ENCODE measurements at places on chromosomes 16 and 17.

- DNase-seq: no peak
Measured at GRCh38 chr17:179066-179432, 2.4 kb downstream of the DOC2B start.

GRCh38 chr17:50087912-50088405, 7.2 kb upstream of the PDK2 start:
- no peak for DNase-seq

DNA sequence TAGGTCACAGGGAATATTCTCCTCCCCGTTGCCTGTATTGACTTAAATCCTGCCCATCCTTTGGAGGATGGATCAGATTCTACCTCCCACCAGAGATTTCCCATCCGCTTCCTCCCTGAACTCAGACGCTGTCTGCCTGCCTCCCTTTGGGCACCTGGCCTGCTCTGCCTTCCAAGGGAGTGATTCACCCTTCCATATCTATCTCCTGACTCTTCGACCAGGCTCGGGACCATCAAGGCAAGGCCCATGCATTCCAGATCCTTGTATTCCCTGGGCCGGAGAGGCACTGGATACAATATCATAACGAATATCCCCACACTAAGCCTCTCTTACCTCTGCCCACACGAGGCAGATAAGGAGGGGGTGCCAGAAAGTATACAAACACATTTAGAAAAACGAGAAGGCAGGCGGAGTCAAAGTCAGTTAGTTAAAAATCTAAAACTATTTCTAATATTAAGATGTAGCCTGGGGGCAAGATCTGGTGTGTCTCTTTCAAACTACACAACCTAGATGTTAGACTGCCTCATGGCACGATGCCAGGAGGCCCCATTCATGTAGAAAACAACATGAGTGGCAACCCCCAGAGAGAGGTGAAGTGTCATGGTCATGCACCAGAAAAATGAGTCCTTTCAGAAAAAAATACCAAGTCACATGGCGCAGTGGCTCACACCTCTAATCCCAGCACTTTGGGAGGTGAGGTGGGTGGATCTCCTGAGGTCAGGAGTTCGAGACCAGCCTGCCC, 9.2 kb downstream of the PMP22 start:
- DNase-seq: no peak

DNA sequence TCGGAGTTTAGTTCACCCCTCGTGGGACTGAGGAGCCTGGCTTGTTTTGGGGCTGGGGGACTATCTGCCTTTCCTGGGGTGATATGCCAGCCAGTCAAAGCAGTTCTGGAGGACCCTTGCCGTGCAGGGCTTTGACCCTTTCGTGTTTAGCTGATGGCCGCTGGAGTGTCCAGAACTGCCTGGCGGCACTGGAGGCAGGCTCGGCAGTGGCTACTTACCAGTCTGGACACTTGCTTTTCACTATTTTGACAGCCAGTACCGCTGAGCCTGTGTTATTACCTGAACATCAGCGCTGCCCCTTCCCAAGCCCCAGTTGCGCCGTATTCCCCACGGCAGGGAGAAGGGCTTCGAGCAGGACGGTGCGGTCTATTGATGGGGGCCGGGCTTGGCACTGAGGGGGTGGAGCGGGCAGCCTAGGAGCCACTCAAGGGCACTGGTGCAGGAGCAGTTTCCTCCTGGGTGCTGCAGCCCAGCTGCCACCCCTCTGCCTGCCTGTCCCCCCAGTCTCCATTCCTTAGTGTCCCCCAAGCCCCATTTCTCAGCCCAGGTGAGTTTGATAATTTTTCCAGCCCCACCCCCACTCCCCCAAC, 18.6 kb downstream of the CCDC92B start:
- DNase-seq: no peak

DNA sequence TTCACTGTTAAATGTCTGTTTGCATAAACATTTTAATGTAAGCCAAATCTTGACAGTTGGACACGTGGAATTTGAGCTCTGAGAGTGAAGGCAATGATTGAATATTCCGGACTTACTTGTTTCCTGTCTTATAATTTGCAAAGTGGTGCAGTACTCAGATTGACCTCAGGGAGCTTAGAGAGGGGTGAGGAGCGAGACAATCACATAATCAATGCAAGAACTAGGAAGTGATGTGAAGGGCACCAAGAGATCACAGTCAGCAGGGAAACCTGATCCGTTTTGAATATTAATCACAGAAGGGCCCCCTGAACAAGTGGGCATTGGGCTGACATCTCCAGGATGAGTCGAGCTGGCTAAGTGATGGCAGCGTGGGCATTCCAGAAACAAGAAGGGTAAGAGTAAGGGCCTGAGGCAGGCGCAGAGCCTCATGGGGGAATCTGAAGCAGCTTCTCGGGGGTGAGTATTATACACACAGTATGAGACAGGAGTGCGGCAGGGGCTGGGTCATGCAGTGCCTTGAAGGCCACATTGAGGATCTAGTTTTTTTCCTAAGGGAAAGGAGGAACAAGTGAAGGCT, 26.1 kb downstream of the TEX2 start:
- no peak for DNase-seq

- DNase-seq: no peak
Measured at GRCh38 chr16:21717608-21718007, 53.8 kb downstream of the OTOA start.

GRCh38 chr16:48565752-48566151, 44.2 kb downstream of the N4BP1 start:
- DNase-seq: no peak

GRCh38 chr16:86883583-86884389, 305.4 kb downstream of the FOXL1 start:
- no peak for DNase-seq

DNA sequence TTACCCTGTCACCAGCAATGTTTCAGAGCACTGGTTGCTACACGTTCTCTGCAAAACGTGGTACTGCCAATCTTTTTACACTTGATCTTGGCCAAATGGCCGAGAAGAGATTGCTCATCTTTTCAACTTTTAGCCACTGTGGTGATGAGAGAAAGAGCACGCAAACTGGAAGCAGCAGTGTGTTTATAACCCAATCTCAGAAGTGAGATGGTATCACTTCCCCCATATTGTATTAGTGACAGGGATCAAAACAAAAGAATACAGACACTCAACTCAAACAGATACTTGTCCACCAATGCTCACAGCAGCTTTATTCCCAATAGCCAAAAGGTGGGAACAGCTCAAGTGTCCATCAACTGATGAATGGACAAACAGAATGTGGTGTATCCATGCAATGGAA, 72.1 kb upstream of the FA2H start:
- no peak for DNase-seq

- DNase-seq: no peak
Measured at GRCh38 chr16:82404586-82405315, 222.0 kb upstream of the CDH13 start.

- DNase-seq: no peak
Measured at GRCh38 chr17:50426814-50427787, 1.1 kb downstream of the ACSF2 start.

GRCh38 chr16:81265658-81266451, 27.4 kb downstream of the BCO1 start:
- no peak for DNase-seq

DNA sequence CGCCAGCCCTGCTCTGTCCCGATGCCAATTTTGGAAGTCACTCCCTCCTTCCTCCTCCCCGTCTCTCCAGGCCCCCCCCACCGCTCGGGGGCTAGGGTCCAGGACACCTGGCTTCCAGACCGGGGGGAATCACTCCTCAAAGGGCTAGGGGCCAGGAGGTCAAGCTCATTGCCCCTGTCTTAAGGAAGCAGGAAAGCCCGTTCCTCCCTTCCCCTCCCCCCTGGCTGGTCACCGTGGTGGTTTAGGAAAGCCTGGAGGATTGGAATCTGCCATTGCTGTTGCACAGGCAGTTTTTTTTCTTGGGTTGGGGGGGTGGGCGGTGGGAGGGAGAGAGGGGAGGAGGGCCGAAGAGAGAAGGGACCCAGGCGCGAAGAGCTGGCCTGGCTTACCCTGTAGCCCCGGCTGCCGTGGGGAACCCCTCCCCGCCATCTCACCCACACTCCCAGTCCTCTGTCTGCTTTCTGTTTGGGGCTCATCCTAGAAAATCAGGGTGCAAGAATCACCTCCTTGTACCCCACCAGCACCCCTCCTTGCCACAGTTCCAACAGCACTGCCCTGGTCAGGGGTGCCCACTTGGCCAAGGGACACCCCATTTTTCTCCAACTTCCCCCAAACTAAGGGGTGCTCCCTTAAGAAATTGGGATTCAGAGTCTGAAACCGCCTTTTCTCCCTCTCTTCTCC, 2.9 kb upstream of the BCL6B start:
- DNase-seq: no peak

GRCh38 chr17:39777534-39778365, 40.0 kb downstream of the GRB7 start:
- DNase-seq: no peak

DNA sequence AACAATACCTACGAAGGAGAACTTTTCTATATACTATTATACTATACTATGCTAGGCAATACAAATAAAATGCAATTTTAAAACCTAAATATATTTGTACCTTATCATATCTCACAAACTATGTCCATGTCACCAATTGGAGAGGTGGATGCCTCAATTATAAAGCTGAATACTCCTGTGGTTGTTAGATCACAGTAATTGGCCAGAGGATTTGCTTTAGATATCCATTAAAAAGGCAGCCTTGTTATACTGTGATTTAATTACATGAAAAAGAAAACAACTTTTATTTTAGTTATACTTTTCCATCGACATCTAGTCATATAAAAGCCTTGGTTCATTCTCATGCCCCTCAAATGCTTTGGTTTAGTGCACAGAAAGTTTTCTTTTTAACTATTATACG, 129.3 kb downstream of the BRIP1 start:
- DNase-seq: no peak

DNA sequence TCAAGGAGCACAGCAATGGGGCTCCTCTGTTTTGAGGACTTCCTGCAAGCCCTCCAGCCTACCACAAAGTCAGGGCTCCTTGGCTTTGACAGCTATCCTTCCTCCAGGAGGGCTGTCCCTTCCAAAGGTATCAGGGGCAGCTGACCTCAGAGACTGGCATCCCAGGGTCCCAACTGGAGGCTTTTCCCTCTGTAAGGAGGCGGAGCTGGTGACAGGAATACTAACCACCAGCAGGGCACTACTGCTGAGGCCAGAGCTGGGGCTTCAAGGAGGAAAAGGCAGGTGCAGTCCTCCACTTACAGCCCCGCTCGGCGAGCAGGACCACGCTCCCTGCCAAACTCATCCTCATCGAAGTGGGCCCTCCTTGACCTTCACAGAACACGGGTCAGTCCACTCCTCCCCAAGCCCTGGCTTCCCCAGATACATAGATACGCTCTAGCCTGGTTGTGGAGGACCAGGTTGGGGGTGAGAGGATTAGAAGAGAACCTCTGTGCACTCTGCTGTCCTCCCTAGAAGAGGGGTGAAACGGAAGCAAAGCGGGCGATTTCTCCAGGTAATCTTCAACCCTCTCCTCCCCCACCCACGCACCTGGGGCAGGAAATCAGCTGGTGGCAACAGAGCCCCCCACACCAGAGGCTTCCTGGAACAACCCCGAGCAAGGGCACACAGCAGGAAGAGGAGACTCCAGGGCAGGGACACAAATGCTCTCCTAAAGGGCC, 20.5 kb downstream of the ST3GAL2 start:
- DNase-seq: no peak

GRCh38 chr16:85046472-85046916, 18.9 kb downstream of the KIAA0513 start:
- no peak for DNase-seq

- no peak for DNase-seq
Measured at GRCh38 chr17:72165192-72165866, 44.5 kb downstream of the SOX9 start.

DNA sequence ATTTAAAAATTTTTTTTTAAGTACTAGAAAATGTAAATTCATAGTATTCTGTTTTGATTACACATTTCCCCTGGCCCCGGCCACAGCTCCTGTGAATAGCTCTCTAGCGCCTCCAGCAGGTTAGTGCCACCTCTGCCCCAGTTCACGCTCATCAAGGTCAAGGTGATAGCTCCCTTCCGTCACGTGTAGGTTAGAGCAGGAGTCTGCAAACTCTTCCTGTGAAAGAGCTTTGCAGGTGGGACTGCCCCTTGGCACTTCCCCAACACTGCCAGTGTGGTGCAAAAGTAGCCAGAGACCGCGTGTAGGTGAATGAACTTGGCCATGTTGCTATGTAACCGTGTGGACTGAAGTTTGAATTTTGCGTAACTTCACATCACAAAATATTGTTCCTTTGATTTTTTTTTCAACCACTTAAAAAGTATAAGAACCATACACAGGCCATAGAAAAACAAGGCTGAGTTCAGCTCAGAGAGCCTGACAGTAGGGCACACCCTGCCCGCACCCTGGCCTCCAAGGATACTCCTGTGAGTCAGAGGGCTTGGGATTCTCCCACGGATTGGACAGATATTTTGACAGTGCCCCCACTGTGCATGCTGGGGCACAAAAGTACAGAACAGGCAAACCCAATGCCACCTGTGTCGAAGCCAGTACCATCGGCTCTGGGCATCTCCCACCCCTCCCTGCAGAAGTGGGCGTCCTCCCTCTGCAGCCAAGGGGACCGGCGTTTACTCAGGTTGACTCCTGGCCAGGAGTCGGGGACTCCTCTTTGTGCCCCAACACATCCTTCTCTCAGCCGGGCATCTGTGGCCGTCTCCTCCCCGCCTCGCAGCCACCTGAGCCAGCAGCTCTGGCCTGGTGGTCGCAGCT, 92.0 kb upstream of the CHMP6 start:
- no peak for DNase-seq

- no peak for DNase-seq
Measured at GRCh38 chr17:17605083-17605728, 13.7 kb upstream of the PEMT start.

DNA sequence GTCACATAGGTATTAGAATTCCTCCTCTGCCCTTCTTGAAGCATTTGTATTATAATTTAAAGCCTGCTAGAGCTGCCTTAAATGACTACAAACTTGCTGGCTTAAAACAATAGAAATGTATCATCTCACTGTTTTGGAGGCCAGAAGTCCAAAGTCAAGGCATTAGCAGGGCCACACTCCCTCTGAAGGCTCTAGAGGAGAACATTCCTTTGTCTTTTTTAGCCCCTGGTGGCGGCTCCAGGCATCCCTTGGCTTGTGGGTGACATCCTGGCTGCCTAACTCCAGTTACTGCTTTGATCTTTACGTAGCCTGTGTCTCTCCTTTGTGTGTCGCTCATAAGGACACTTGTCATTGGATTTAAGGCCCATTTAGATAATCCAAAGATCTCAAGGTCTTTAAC, 186.6 kb upstream of the SALL1 start:
- no peak for DNase-seq

GRCh38 chr17:39164675-39165143, 1.3 kb downstream of the ARL5C start:
- no peak for DNase-seq

- DNase-seq: no peak
Measured at GRCh38 chr17:64938925-64939474, 19.7 kb upstream of the LRRC37A3 start.

GRCh38 chr16:84220851-84221250, 19.0 kb downstream of the KCNG4 start:
- no peak for DNase-seq

GRCh38 chr17:59786536-59787319, 79.3 kb downstream of the VMP1 start:
- DNase-seq: peak; percentile 84

GRCh38 chr16:50247123-50247905, 19.0 kb upstream of the ADCY7 start:
- DNase-seq: no peak

Data from RWPE2 (cell line).